ENCODE measurements at places on chromosomes 3 and 15.

- peak; percentile 69 for DNase-seq
- H3K36me3 ChIP-seq, result no peaks in the 10 kb centered on the region
- H3K4me1 ChIP-seq, result peaks cover 2% of the 10 kb centered on the region
- no peaks in the 10 kb centered on the region for H3K27me3 ChIP-seq
- H3K4me3 ChIP-seq, result no peak overlapping the region
These were observed 65.1 kb downstream of the PPARG start for GRCh38 chr3:12353796-12354525.

- H3K4me3 ChIP-seq, result no peak overlapping the region
- no peaks in the 10 kb centered on the region for H3K27me3 ChIP-seq
- DNase-seq, result no peak
- no peaks in the 10 kb centered on the region for H3K4me1 ChIP-seq
- H3K27ac ChIP-seq, result no peak overlapping the region
- H3K36me3 ChIP-seq, result no peaks in the 10 kb centered on the region
These were observed 800.7 kb downstream of the ROBO1 start for GRCh38 chr3:78967061-78967460.

- DNase-seq, result no peak
- H3K36me3 ChIP-seq, result no peaks in the 10 kb centered on the region
- no peak overlapping the region for H3K27ac ChIP-seq
- H3K4me1 ChIP-seq, result no peaks in the 10 kb centered on the region
- no peaks in the 10 kb centered on the region for H3K27me3 ChIP-seq
These were observed 34.3 kb upstream of the ZMAT3 start for GRCh38 chr3:179105881-179106280.

DNA sequence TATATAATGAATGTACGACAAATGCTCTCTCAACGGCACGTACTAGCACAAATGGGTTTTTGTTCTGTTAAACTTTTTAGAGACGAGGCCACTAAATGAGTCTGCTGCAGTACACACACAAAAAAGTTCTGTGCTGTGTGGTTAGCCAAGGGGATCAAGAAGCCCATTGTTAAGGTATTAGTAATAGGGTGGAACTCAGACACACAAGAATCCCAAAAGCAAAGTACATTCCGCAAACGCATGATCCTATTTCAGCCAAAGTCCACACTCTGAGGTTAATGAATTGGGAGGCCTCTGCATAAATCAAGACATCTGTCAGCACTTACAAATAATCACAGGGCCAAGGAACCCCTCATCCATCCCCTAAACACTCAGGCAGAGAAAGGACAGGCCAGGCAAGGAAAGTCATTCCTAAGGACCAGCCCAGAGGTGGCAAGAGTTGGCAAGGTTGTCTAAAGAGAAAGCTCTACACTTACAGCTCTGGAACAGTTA is 12.1 kb downstream of the OSBPL10 start:
- peak overlapping the region; percentile 78 for H3K27ac ChIP-seq
- no peaks in the 10 kb centered on the region for H3K36me3 ChIP-seq
- peak; percentile 58 for DNase-seq
- H3K4me1 ChIP-seq, result peaks cover 26% of the 10 kb centered on the region

DNA sequence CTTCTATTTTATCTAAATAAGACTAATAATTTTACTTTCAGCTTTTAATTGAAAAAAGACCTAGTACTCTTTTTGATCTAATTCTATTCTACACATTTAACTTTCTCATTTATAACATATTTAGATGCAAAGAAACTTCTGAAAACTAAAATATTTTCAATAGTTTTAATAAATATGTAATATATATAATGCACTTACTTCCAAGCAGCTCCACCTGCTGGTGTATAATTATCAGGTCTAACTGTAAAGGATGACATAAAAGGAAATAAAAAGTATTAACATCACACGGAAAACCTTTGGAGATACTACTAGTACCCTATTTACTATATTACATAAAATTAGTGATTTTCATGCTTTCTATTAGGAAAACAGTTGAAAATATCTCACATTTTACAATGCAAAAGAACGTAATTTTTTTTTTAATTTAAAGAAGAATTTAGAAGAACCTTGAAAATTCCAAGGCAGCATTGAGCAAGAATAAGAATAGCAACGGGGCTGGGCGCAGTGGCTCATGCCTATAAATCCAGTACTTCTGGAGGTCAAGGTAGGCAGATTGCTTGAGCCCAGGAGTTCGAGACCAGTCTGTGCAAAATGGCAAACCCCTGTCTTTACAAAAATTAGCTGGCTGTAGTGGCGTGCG is 10.2 kb downstream of the PLSCR5 start:
- no peak overlapping the region for H3K4me3 ChIP-seq
- peaks cover 5% of the 10 kb centered on the region for H3K36me3 ChIP-seq
- H3K4me1 ChIP-seq, result peaks cover 3% of the 10 kb centered on the region

DNA sequence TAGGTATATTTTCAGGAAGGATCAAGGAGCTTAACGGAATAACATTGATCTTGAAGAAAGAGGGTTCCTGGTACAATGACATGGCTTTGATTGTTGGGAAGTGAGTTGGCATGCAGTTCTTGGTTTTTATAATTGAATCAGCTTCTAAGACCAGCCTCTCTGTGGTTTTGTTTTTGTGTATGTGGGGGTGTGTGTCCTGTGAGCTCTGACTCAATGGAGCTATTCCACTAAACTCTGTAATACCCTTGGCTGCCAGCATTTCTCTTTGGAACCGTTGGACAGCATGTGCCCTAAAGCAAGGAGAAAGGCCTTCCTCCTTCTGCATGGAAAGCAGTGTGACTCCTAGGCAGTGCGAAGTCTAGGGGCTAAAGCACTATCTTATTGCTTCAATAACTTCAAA is 124.8 kb downstream of the EDEM1 start:
- DNase-seq, result no peak
- H3K27ac ChIP-seq, result no peak overlapping the region
- no peak overlapping the region for H3K4me3 ChIP-seq
- H3K4me1 ChIP-seq, result no peaks in the 10 kb centered on the region
- no peaks in the 10 kb centered on the region for H3K27me3 ChIP-seq

DNA sequence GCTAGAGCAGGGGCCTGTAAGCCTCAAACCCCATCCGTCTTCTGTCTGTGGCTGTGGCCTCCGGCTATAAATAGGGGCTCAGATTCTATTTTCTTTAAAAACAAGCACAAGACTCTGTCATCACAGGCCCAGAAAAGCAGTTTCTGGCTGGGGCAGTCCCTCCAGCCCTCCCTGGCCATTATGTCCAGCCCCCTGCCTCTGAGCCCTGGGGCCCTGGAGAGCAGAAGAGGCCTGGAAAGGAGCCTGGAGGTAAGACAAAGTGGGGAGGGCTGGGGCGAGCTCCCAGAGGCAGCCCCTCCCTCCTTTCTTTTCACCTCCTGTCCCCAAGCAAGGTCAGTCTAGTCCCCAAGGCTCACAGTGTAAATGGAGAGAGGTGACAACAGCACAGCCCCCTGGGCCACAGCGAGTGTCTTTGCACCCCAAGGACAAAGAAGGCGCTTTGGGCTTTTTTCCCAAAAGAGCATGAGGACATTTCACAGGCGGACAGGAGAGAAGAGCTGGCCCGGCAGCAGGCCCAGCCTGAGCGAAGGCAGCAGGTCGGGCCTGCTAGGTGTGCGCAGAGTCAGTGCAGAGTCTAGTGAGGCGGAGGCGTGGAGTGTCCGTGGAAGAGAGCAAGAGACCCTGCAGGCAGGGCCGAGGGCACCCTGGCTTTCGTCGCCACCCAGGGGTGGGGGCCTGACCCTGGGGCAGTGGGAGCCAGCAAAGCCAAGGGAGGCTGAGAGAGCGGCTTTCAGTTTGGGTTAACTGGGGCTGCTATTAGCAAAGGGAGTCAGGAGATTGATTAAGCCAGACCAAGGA is 188.3 kb downstream of the TBC1D2B start:
- DNase-seq, result no peak
- H3K4me3 ChIP-seq, result no peak overlapping the region
- H3K27me3 ChIP-seq, result no peaks in the 10 kb centered on the region
- peak overlapping the region; percentile 6 for H3K27ac ChIP-seq
- peaks cover 11% of the 10 kb centered on the region for H3K4me1 ChIP-seq

GRCh38 chr3:20668411-20668810 is 482.4 kb upstream of the SGO1 start:
- H3K27me3 ChIP-seq, result no peaks in the 10 kb centered on the region
- no peak overlapping the region for H3K27ac ChIP-seq
- H3K4me3 ChIP-seq, result no peak overlapping the region
- no peak for DNase-seq

GRCh38 chr15:61879219-61879618 is 181.0 kb downstream of the VPS13C start:
- no peaks in the 10 kb centered on the region for H3K27me3 ChIP-seq
- no peaks in the 10 kb centered on the region for H3K36me3 ChIP-seq
- H3K4me3 ChIP-seq, result no peak overlapping the region
- no peaks in the 10 kb centered on the region for H3K4me1 ChIP-seq
- no peak overlapping the region for H3K27ac ChIP-seq
- no peak for DNase-seq

DNA sequence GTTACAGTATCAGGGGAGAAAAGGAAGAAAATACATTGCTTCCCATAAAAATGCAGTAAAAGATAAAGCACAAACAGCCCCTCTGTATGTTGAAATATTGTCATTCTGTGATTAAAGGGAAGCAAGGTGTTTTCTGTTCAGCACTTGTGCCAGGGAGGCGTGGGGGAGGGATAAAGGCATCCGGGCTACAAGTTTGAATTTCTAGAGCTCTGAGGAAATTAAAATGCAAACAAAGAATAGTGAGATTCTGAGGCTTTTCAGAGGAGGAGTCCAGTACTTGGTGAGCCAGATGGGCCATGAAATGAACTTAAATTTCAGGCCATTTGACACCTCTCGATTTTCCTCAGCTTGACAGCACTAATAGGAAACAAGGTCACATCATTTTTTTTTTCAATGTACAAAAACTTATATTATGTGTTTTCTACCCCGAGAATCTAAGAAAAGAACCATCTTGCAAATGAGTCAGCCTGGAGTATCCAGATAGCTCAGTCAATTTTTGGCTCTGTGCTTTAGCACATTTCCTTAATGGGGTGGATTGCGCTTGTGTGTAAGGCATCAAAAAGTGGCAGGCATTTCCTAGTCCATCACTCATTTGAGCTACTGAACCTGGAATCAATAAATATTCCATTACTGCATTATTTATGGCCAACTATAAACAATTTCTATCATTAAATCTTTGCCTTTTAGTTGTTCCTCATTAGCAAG is 640.8 kb upstream of the TBL1XR1 start:
- H3K4me1 ChIP-seq, result no peaks in the 10 kb centered on the region
- H3K27ac ChIP-seq, result no peak overlapping the region
- DNase-seq, result no peak
- no peaks in the 10 kb centered on the region for H3K27me3 ChIP-seq
- no peak overlapping the region for H3K4me3 ChIP-seq
- H3K36me3 ChIP-seq, result no peaks in the 10 kb centered on the region

DNA sequence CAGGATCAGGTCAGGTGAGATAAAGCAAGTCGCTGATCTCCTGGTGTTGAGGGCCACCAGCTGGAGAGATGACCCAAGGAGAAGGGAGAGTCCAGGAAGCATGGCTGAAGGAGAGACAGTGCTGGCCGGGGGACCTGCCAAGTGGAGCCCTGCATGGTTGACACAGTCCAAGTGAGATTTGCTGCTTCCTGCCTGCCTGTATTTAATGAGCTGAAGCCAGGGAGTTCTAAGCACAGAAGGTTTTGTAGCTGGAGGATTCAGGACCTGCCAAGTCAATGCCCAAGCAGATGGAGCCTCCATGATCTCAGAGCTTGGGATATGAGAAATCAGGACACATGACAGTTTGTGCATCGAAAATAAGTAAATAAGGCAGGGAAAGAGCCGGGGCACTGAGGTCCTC is 125.6 kb downstream of the SRGAP3 start:
- no peak overlapping the region for H3K27ac ChIP-seq
- peaks cover 7% of the 10 kb centered on the region for H3K4me1 ChIP-seq
- no peak for DNase-seq
- no peak overlapping the region for H3K4me3 ChIP-seq
- H3K36me3 ChIP-seq, result no peaks in the 10 kb centered on the region

DNA sequence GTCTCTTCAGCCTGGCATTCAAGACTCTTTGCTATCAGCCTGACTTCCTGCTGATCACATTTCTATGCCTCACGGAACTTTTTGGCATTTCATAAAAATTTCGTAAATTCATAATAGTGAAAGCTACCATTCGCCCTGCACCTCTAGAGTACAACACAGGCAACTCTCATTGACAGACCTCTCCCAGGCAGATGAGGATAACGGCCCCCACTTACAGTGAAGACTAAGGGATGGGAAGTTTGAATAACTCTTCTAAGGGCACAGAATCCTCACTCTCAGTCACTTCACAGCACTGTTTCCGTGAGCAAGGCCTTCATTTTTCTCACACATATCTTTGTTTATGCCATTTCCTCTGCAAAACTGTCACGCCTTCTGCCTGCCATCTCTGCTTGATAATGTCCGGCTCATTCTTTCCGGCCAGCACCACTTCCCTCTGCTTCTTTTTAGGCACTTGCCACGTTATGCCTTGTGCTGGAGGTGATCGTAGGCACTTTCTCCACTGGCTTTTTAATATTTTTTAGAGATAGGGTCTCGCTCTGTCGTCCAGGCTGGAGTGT is 224.1 kb upstream of the HES1 start:
- no peak overlapping the region for H3K27ac ChIP-seq
- H3K36me3 ChIP-seq, result no peaks in the 10 kb centered on the region
- no peak overlapping the region for H3K4me3 ChIP-seq
- peaks cover 5% of the 10 kb centered on the region for H3K4me1 ChIP-seq
- no peak for DNase-seq
- H3K27me3 ChIP-seq, result no peaks in the 10 kb centered on the region

DNA sequence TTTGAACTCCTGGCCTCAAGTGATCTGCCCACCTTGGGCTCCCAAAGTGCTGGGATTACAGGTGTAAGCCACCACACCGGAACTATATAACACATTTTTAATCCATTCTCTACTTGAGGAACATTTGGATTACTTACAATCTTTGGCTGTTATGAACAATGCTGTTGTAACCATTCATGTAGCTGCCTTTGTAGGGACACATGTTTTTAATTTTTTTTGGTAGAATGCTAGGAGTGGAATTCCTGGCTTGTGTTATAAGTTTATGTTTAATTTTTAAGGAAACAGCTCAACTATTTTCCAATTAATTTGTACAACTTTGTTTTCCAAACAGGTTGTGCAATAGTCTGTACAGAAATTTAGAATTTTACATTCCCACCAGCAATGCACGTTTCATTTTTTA is 51.7 kb downstream of the GPR149 start:
- no peaks in the 10 kb centered on the region for H3K36me3 ChIP-seq
- no peaks in the 10 kb centered on the region for H3K4me1 ChIP-seq
- H3K4me3 ChIP-seq, result no peak overlapping the region
- no peak for DNase-seq

DNA sequence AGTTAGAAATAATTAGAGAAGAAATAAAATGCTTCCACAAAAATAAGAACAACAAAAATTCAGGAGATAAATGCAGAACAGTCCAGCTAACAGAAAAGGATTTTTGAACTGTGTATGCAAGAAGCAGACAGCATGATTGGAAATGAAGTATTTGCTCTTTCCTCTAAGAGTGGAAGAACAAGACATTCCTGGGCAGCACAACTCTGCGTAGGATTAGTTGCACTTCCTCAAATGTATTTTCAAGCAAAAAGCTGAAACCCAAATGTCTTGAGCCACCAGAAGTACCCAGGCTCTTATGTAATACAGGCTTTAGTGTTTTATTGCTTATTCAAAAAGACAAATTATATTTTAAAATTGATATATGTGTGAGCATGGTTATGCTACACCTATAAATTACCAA is 127.2 kb downstream of the ZBTB20 start:
- no peaks in the 10 kb centered on the region for H3K4me1 ChIP-seq
- H3K27me3 ChIP-seq, result no peaks in the 10 kb centered on the region
- H3K4me3 ChIP-seq, result no peak overlapping the region
- no peak for DNase-seq
